Left kidney (tissue), 8 donors: ENCODE measurements at places on chromosomes 3 and 15.

DNA sequence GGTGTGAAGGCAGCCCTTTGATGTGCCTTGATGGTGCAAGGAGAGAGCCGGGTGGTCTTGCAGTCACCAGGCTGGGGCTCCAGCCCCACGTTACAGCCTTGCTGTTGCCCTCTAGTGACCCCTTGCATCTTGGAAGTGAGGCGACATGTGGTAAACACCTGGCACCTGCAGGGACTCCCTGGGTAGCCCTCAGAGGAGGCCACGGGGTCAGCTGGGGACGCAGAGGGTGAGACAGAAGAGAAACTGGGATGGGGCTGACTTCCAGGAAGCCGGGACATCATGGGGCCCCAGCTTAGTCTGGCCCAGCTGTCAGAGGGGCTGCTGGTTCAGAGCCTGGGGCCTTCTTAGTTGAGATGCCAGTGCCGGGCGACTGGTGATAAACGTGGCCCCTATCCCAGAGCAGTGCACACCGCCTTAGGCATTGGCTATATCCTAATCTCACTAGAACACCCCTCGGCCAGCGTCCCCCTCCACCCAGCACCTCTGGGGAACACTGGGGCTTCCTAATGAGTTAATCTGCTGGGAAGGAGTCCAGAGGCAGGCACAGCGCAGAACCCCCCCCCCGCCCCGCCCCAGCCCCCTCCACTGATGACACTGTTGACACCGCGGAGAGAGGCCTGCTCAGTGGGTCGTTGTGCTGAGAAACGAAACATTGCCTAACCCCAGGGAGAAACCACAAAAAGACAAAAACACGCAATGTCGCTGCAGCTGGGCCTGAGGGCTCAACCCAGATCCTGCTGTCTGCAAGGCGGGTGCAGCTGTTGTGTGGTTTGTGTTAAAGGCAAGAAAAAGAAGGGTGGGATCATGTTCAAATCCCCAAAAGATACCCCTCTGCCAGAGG is 60.5 kb upstream of the KLF13 start:
- DNase-seq = no peak

GRCh38 chr3:54447427-54447826 is 325.1 kb downstream of the CACNA2D3 start:
- no peak for DNase-seq

DNA sequence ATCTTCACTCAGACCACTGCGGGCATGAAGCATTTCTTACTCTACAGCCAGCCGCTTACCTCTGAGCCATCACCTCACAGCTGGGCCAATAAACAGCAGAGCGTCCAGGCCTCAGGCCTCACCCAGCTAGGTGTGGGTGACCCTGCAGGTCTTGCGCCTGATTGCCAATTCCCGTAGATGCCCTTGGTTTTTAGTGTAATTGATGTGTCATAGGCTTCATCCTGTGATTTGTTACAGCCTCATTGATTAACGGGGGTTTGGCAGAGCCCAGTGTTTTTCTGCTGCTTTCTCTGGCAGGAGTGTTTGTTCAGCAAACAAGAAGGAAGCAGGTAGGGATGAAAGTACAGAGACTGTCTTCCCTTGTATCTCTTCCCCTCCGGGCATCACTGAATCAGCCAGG is 49.6 kb upstream of the BNIP2 start:
- no peak for DNase-seq

DNA sequence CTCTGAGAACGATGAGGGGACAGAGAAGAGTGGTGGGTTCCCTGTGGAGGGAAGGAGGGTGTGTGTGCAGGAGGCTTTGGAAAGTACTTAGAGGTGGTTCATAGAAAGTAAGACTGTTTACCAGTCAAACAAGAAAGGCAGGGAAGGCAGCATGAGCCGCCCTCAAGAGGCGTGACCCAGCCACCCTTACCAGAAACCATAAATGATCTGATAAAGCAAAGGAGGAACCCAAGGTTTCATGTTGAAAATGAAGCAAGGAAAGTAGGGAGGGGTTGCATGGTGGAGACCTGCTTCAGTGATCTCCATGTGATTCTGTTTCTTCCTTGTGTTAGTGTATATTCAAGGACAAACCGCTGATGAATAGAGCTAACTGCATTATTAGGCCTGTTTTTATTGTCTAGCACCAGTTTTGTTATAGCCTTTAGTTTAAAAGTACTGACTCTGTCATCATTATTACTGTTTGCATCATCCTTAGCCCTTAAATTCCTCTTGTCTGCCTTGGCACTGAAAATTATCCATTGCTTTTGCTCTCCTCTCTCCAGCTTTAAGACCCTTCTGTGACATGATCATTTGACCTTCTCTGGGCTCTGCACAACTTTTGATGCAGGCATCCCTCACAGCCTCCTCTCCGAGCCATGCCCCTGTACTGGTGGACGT is 96.1 kb downstream of the STAC start:
- no peak for DNase-seq

DNA sequence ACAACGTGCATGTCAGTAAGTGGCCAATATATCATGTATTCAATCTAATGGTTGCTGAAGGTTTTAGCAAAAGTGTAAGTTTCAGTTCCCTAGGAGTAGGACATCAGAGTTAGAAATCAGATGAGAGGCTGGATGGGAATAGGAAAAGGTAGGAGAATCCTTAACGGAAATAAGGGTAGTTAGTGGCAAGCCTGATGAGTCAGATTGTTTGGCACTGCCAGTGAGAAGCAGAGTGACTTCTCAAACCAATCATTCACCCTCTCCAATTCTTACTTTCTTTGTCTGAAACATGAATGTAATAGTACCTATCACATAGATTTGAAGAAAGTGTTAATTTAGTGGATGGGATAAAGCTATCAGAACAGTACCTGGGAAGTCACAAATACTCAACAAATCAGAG is 894.0 kb downstream of the NTRK3 start:
- DNase-seq = no peak

GRCh38 chr3:57518276-57518915 is 25.7 kb downstream of the DNAH12 start:
- no peak for DNase-seq

DNA sequence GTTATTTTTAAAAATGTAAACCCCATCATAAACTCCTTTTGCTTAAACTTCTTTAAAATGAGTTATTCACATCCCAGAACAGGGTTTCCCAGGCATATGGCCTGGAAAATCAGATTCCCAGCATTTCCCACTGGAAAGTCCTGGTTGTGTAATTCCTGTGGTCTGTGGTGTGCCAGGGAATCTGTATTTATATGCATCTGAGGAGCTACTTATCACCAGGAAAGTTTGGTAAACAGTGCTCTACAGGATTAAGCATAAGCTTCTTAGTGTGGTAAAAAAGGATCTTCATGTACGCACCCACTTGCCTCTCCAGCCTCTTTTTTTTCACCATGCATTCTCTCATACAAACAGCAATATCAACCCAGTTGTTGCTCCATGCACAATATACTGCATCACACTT is 28.2 kb downstream of the MEIS2 start:
- DNase-seq = no peak

DNA sequence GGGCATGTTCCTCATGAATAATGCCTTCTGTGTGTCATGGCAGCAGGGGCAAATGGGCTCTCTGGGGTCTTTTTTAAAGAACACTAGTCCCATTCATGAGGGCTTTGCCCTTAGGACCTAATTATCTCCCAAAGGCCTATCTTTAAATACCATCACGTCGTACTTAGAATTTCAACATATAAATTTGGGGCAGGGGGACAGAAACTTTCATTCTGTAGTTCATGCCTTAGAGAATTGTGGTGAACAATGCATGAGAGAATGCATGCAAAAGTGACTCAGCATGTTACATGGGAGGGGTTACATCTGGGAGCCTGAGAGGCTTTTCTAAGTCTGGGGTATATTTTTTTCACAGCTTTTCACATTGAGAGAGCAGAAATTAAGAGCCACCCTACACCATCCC is 208.5 kb upstream of the ROPN1 start:
- DNase-seq = no peak

GRCh38 chr3:188404124-188404523 is 250.2 kb downstream of the LPP start:
- DNase-seq = no peak

GRCh38 chr3:11195201-11195600 is 40.9 kb downstream of the HRH1 start:
- no peak for DNase-seq

- DNase-seq = no peak
Observed at GRCh38 chr3:163776743-163777142, 1301.6 kb downstream of the SI start.

GRCh38 chr15:73926219-73927002 is at the start of gene LOXL1:
LOXL1 (plus strand) TSS chr15:73926462; CDS start chr15:73926784, 322 bp downstream.
- DNase-seq = peak; percentile 75

DNA sequence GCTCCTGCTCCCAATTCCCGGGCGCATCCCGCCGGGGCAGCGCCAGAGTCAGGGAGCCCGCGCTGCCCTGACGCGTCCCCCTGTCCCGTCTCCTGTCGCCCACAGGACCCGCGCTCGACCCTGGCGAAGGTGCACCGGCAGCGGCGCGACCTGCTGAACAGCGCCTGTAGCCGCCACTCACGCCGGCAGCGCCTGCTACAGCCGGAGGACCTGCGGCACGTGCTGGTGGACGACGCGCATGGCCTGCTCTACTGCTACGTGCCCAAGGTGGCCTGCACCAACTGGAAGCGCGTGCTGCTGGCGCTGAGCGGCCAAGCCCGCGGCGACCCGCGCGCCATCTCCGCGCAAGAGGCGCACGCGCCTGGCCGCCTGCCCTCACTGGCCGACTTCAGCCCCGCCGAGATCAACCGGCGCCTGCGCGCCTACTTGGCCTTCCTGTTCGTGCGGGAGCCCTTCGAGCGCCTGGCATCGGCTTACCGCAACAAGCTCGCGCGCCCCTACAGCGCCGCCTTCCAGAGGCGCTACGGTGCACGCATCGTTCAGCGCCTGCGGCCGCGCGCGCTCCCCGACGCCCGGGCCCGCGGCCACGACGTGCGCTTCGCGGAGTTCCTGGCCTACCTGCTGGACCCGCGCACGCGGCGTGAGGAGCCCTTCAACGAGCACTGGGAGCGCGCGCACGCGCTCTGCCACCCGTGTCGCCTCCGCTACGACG is 16.9 kb downstream of the C3orf22 start:
- DNase-seq = no peak

- no peak for DNase-seq
Observed at GRCh38 chr3:34001022-34001421, 202.6 kb downstream of the PDCD6IP start.

DNA sequence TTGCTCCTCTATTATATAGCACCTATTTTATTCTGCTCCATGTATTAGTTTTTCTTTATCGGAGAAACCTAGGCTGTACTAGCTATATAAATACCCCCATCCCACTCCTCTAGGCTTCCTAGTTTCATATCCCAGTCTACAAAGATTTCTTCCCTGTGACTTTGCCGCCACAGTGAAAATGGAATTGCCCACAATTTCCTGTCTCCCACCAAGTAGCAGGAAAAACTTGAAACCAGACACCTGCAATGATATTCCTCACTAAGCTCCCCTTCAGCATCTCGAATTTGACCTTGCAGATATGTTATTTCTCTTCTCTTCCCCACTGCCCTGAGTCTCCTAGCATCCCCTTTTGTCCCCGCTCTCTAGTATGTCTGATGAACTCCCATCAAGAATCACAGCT is 685.8 kb upstream of the CCDC54 start:
- DNase-seq = no peak

DNA sequence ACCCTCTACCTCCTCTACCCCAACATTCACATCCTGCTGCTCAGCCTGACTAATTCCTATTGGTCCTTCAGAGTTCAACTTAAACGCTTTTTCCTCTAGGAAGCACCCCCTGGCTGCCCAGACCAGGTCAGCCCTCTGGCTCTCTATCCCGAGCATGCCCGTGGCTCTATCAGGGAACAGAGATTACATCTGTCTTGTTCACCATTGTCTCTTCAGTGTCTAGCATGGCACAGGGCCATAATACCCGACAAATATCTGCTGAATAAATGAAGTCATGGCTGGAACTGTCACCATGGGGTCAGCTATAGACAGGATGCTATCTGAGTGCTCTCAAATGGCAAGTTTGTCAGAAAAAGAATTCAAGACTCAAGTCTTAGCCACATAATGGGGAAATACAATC is 296.9 kb upstream of the CHRNA7 start:
- DNase-seq = no peak

GRCh38 chr3:149566292-149566975 is 91.4 kb downstream of the WWTR1 start:
- no peak for DNase-seq

DNA sequence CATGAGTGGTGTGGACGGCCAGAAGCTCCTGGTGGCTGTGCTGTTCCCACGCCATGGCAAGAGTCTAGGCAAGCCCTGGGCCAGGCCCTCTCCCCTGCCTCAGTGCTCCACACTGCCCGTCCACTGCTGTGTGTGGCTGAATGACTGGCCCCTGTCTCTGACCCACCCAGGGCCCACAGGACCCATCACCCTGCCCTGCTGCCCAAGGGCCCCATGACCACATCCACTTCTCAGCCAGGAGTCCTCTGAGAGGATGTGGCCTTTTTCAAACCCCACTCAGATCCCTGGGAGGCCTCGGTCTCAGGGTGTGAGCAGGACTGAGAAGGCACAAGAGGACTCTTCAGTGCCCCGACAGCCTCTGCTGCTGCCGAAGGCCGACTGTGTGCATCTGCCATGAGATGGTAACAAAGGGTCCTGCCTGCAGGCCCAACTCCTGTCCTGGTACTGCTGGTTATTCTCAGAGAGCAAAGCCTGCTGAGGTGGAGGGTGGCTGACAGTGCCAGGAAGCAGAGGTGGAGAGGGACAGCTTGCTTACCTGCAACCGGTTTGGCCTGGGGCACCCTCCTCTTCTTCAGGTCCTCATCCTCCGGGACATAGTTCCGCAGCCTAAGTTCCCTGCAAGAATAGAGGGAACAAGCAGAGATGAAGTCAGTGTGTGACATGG is 47.5 kb downstream of the PTH1R start:
- DNase-seq = no peak

DNA sequence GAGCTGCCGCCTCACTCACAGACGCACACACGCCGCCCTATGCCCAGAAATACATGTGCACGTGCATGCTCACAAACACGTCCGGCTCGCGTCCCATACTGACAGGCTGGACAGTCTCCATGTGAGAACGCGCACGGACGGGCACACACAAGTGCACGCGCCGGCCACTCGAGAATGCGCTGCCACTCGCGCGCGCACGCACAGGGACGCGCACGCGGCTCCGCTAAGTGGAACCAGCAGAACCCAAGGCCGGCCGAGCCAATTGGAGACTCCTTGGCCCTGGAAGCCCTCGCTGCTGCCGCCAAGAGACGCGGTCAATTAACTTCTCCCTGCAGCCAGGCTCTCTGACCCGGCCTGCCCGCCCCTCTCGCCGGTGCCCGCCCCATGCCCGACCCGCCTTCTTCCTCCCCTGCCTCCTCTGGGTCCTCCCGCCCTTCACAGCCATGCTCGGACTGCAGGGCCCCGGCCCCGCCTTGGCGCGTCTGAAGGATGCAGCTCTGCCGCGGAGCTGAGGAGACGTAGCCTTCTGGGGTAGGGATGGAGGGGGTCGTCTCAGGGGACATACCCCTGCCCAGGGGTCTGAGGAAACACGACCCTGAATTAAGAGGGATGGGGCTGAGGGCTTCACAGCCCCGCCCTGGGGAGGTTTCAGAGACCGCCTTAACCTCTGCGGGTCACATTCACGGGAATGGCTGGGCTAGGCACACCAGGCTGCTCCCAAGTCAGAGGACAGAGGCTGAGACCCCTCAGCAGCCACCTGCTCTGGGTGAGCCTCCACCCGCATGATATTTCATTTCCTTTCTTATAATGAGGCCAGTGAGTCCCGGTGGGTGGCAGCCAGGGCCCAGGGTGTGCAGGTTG is 15.0 kb downstream of the PTH1R start:
- peak; percentile 76 for DNase-seq
